CD4-positive, alpha-beta T cell treated with Interleukin-17A for 1 hour (primary cell): ENCODE measurements at places on chromosomes 6 and 20.
A peak's percentile ranks its signal among the peaks of the same experiment; 100 is the strongest.

DNA sequence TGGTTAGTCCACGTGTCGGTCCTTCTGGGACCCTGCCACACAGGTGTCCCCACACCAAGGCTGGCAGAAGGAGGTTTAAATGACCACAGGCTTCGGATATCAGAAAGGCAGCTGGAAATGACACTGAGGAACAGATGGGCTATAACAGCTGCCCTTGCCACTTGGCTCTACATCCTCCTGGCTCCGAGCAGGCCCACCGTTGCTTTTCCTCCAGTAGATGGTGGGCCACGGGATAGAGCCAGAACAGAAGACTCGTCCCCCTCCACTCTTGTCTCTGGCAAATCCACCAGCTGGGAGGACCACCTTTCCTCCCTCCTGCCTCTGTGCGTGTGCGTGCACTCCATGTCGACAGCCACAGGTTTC lies 17.6 kb downstream of the WRNIP1 start:
- DNase-seq = no peak

- no peak for DNase-seq
These were observed 44.9 kb upstream of the RNF144B start for GRCh38 chr6:18342223-18342622.

DNA sequence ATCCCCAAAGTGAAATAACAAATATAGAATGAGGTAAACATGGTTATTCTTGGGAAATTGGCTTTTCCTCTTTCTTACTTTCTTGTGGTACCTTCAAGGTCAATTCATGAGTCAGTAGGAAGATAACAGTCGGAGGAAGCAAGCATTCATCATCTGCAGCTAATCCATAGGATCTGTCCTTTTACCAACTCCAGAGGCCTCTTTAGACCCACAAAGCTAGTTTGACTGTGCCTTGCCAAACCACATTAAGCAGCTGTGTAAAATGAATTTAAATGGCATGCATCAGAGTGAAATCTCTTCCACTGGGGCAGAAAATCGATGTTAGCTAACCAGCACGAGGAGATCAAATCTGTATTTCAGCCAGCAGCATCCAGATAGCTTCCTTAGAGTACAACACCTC lies 171.3 kb downstream of the TMEM242 start:
- no peak for DNase-seq

- no peak for DNase-seq
These were observed 54.7 kb downstream of the CDS2 start for GRCh38 chr20:5181492-5181891.

DNA sequence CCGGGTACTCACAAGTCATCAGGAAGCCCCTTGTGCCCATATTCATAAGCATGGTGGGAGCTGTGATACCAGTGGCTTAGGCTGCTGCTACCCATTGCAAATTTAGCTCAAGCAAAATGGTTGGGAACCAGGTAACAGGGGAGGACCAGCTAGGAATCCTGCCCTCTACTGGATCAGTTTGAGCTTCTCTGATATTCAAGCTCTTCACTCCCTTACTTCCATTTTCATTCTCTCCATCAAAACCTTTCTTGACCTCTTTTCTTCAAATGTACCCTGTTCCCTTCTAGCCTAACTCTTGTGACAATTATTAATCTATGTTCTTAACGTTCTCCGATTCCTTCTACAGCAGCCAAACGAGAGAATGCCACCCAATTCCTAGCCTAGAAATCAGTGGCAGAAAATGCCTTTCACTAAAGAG lies 9.7 kb downstream of the NOL7 start:
- DNase-seq = peak; percentile 56
